ENCODE measurements at places on chromosomes 12 and 14.

DNA sequence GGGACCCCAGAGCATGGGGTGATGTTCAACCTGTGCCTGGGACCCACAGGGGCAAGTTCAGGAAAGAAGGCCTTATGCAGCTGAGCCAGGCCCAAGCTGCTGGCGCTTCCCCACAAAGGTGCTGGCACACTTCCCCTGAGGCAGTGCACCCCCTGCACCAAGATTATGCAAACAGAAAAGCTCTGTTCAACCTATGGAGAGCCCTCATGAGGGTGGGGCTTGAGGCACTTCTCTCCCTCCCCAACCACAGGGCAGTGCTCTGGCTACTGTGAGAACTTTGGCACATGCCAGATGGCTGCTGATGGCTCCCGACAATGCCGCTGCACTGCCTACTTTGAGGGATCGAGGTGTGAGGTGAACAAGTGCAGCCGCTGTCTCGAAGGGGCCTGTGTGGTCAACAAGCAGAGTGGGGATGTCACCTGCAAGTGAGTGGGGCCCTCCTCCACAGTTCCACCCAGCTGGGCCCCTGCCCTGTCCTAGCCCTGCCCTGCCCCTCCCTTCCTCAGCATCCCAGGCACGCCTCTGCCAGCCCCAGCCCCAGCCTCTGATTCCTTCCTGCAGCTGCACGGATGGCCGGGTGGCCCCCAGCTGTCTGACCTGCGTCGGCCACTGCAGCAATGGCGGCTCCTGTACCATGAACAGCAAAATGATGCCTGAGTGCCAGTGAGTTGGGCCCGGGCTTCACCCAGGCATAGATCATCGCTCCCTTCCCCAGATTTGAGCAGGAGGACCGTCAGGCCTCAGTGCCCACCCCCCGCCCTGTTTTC lies 5.5 kb upstream of the NXPH4 start:
- no peak for DNase-seq

- no peak for DNase-seq
Observed at GRCh38 chr14:68655911-68656316, 137.0 kb downstream of the ZFP36L1 start.

GRCh38 chr12:52351196-52352059 lies 15.9 kb downstream of the KRT85 start:
- no peak for DNase-seq

- DNase-seq, result no peak
Observed at GRCh38 chr14:77832297-77832696, 32.4 kb downstream of the ADCK1 start.

DNA sequence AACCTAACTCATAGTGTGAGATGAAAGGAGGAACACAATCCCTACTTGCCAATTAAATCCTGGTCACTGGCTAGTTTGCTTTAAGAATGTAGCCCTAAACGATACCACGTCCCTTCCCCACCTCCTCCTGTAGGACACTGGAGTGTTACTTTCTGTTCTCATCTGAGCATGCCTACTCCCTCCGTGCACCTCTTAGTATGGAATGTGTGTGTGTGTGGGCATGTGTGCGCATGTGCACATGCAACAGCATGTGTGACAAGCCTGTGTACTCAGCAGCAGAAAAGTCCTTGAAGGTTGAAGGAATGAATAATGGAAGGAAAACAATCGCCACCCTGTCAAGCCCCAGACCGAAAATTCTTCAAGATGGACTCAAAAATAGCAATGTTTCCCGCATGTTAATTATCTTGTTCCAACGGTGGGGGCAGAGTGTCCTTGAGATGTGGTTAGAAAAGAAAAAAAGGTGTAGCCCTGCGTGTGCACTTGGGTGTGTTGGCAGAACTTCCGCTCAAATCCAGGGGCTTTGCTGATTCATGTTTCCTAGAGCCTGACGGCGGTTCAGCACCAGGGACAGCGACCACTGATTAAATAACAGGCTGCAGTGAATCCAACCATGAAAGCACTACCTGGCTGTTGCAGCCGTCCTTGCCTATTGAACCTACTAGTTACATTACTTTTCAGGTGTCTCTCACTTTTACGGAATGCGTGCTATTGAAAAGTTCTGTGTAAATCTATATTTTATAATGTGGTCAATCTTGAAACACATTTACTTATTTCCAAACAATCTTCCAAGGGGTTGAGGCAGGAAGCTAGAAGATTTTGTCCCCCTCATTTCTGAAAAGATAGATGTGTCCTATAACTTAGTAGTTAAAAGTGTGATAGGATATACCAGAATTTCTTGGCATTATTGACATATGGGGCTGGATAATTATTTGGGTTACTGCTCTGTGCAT lies 79.8 kb downstream of the SRRM4 start:
- no peak for DNase-seq
